WTC11 (cell line): ENCODE measurements at places on chromosomes 6 and 20. TPM values are rescaled to one million over a fixed set of nuclear protein-coding genes. Genes with fewer than 3 reads are reported as not detected.

The EDEM2 gene
- total RNA-seq, result 22.7 to 24.2 TPM (median 24.0 TPM) in 3 replicates

The BHLHE23 gene
- 0.57 to 1.3 TPM (median 0.66 TPM) in 3 replicates for total RNA-seq

The FAM184A gene
- 13.3 to 19.2 TPM (median 16.2 TPM) in 3 replicates for total RNA-seq

The MATN4 gene
- 1.9 to 2.5 TPM (median 2.2 TPM) in 3 replicates for total RNA-seq

The BMP5 gene
- 0.07 TPM in 2 of 3 replicates, not detected in the other for total RNA-seq

The KIFC1 gene
- total RNA-seq, result 79.5 to 97.3 TPM (median 83.7 TPM) in 3 replicates

The RPRD1B gene
- total RNA-seq, result 21.4 to 25.5 TPM (median 21.5 TPM) in 3 replicates

The TGM2 gene
- 1.5 to 2.1 TPM (median 1.8 TPM) in 3 replicates for total RNA-seq

The FGD2 gene
- total RNA-seq, result 0.31 to 0.78 TPM (median 0.44 TPM) in 3 replicates

The CRISP2 gene
- not detected in 3 replicates for total RNA-seq

The C20orf96 gene
- 22.1 to 30.3 TPM (median 27.8 TPM) in 3 replicates for total RNA-seq

The WFDC9 gene
- not detected in 3 replicates for total RNA-seq

GRCh38 chr6:14401246-14401645 is 283.7 kb downstream of the CD83 start:
- peaks cover 27% of the 10 kb centered on the region for H3K4me1 ChIP-seq
- H3K27me3 ChIP-seq, result peaks cover 7% of the 10 kb centered on the region; the same call in 1 of the 2 replicates
- no peak for DNase-seq

GRCh38 chr20:4681991-4682401 is 39.7 kb upstream of the PRND start:
- H3K27me3 ChIP-seq, result peaks cover 13% of the 10 kb centered on the region
- no peak overlapping the region for H3K4me3 ChIP-seq
- no peak overlapping the region for H3K27ac ChIP-seq
- no peak for DNase-seq

DNA sequence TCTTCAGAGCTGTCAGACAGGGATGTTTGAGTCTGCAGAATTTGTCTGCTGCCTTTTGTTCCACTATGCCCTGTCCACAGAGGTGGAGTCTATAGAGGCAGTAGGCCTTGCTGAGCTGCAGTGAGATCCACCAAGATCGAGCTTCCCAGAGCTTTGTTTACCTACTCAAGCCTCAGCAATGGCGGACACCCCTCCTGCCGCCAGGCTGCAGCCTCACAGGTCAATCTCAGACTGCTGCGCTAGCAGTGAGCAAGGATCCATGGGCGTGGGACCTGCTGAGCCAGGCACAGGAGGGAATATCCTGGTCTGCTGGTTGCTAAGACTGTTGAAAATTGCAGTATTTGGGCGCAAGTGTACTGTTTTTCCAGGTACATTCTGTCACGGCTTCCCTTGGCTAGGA is 28.4 kb upstream of the RAB32 start:
- no peak overlapping the region for H3K27ac ChIP-seq
- no peaks in the 10 kb centered on the region for H3K4me1 ChIP-seq
- no peak overlapping the region for H3K4me3 ChIP-seq
- no peaks in the 10 kb centered on the region for H3K27me3 ChIP-seq

- H3K36me3 ChIP-seq, result peaks cover 37% of the 10 kb centered on the region
- H3K4me3 ChIP-seq, result no peak overlapping the region
- peaks cover 8% of the 10 kb centered on the region for H3K4me1 ChIP-seq
- DNase-seq, result no peak
Measured at GRCh38 chr6:95587989-95588388, 10.7 kb downstream of the MANEA start.

- H3K4me1 ChIP-seq, result no peaks in the 10 kb centered on the region
- DNase-seq, result no peak
- no peaks in the 10 kb centered on the region for H3K27me3 ChIP-seq
- H3K4me3 ChIP-seq, result no peak overlapping the region
Measured at GRCh38 chr6:45997875-45998506, 17.7 kb downstream of the CLIC5 start.

- H3K27ac ChIP-seq, result no peak overlapping the region
- peaks cover 17% of the 10 kb centered on the region for H3K4me1 ChIP-seq
- no peaks in the 10 kb centered on the region for H3K36me3 ChIP-seq
- DNase-seq, result no peak
- H3K4me3 ChIP-seq, result no peak overlapping the region
Measured at GRCh38 chr6:88171312-88171711, 5.2 kb upstream of the CNR1 start.

DNA sequence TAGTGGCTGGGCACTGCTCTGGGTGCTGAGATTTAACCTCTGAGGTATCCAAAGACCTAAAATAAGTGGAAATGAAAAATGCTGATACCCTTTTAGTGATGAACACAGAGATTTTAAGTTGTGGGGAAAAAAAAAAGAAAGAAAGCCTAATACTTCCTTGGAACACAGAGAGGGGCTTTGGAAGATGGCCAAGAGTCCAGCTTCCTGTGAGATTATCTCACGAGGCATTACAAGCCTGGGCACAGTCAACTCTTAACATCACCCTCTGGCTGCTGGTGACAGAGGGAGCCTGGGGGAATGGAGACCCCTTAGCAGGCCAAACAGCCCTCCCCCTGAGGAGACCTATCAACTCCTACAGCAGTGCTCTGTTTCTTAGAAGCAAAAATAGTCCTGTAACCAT is 19.7 kb downstream of the BTN2A1 start:
- H3K27me3 ChIP-seq, result no peaks in the 10 kb centered on the region
- no peak for DNase-seq
- peaks cover 9% of the 10 kb centered on the region for H3K36me3 ChIP-seq
- no peak overlapping the region for H3K27ac ChIP-seq
- peaks cover 33% of the 10 kb centered on the region for H3K4me1 ChIP-seq

DNA sequence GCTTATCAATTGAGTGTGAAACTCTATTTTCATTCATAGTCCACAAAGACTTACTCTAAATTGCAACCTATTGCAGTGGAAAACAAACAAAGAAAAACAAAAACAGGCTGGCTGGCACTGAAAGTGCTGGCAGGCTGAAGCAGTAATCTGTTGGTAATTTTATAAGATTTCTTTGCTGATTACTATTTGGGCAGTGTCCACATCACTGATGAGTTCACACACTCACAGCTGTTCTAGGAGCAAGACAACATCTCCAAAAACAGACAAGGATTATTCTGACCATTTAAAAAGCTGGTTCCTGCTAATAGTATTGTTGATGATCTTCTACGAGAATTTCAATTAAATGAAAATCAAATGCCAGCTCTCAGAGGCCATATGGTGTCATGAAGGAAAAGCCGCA is 26.9 kb downstream of the MARCKS start:
- 0 out of 2 replicates have a peak, but pooled peaks cover 3% of the 10 kb centered on the region for H3K4me1 ChIP-seq
- H3K27me3 ChIP-seq, result no peaks in the 10 kb centered on the region
- H3K36me3 ChIP-seq, result no peaks in the 10 kb centered on the region
- no peak overlapping the region for H3K27ac ChIP-seq
- no peak for DNase-seq

DNA sequence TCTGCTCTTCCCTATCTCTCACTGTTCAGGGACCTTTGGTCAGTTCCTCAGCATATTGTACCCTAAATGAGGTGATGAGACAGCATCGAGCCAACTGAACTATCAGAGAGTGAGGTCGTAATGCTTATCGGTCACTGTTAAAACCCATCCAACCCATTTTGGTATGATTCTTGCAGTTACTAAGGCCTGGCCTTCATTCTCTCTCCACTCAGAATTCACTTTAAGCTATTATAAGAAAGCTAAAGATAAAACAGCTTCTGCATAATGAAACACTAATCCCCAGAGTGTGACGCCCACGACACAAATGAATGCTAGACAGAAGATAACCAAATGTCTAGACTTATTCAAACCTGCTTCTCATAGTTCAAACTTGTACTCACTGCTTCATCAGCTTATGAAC is 175.8 kb downstream of the GMPR start:
- H3K36me3 ChIP-seq, result no peaks in the 10 kb centered on the region
- H3K4me3 ChIP-seq, result no peak overlapping the region
- H3K27me3 ChIP-seq, result no peaks in the 10 kb centered on the region
- H3K27ac ChIP-seq, result no peak overlapping the region
- DNase-seq, result no peak
- no peaks in the 10 kb centered on the region for H3K4me1 ChIP-seq

GRCh38 chr20:43985608-43986316 is 71.1 kb downstream of the TOX2 start:
- no peaks in the 10 kb centered on the region for H3K4me1 ChIP-seq
- no peaks in the 10 kb centered on the region for H3K36me3 ChIP-seq
- H3K4me3 ChIP-seq, result no peak overlapping the region
- H3K27me3 ChIP-seq, result no peaks in the 10 kb centered on the region

DNA sequence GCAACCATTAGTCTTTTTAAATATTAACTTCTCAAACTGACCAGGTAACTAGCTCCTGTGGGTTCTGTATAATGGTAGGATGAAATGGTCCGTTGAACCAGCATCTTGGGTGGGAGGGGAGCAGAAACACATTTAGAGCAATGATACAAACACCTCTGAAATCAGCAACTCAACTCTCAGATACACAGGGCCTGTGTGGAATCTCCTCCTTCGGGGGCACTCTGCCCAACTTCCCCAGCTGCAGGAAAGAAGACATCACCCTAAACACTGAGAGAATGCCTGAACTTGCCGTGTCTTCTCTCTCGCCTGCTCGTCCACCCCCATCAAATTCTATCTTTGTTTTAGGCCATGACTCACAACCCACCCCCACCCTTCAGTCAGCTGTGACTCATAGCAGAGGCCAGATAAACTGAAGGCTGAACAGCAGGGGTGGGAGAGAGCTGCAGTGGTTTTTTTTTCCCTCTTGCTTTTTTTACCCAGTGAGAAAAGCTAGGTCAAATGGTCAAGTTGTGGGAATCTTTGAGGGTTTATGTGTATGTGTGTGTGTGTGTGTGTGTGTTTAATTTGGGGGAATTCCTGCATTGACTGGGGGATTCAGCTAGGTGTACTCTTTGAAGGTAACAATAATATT is 593.4 kb upstream of the JAG1 start:
- no peak overlapping the region for H3K27ac ChIP-seq
- no peak for DNase-seq
- H3K36me3 ChIP-seq, result no peaks in the 10 kb centered on the region
- peaks cover 39% of the 10 kb centered on the region for H3K4me1 ChIP-seq
- H3K27me3 ChIP-seq, result no peaks in the 10 kb centered on the region

GRCh38 chr20:52444455-52444854 is 252.9 kb upstream of the ZFP64 start:
- H3K4me3 ChIP-seq, result no peak overlapping the region
- H3K4me1 ChIP-seq, result no peaks in the 10 kb centered on the region
- H3K27ac ChIP-seq, result no peak overlapping the region
- H3K27me3 ChIP-seq, result no peaks in the 10 kb centered on the region

GRCh38 chr6:1486387-1486786 is 97.0 kb downstream of the FOXF2 start:
- no peaks in the 10 kb centered on the region for H3K27me3 ChIP-seq
- DNase-seq, result no peak
- no peak overlapping the region for H3K27ac ChIP-seq

GRCh38 chr6:47073125-47074110 is 31.3 kb upstream of the ADGRF1 start:
- no peak overlapping the region for H3K4me3 ChIP-seq
- H3K36me3 ChIP-seq, result no peaks in the 10 kb centered on the region

- H3K27ac ChIP-seq, result no peak overlapping the region
- no peaks in the 10 kb centered on the region for H3K27me3 ChIP-seq
- peaks cover 5% of the 10 kb centered on the region; the same call in 1 of the 2 replicates for H3K4me1 ChIP-seq
Measured at GRCh38 chr6:11120271-11121005, 8.9 kb upstream of the ERVFRD-1 start.

DNA sequence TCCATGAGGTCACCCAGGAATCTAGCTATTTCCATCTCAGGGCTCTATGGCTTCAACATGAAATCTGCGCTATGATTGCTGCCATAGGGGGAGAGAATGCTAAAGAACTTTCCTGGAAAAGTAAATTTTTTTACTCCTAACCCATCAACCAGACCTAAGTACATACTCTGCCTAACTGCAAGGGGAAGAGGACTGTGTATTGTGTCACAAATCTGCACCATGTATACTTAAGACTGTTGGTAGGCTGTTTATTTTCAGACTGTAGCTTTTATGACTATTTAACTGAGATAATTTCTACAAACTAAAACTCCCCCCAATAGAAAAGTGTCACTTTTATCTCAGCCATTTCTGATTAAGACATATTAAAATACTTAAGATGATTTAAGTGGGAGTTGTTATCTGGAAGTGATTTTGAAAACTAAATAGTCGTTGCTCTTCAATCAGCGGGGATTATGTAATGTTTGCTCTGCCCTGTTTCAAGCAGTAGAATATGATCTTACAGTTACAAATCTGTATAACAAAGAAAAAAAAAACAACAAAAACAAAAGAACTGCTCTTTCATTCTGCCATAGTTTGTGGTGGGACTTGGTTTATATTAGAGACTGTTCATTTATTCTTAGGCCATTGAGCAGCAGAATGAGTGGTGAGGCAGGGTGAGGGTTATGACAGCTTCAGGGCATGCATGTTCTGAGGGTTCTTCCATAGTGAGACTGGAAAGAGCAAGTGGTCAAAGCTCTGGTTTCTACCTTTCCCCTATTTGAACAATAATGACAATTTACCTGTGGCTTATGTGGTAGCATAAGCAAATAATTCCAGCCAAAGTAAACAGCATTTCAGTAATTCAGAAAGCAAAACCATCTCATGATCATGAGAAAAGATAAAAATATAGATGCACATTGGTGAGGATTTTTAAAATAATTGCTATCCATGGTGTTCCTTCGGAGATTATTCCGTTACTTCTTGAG is 126.3 kb upstream of the CEP162 start:
- H3K4me3 ChIP-seq, result no peak overlapping the region
- DNase-seq, result no peak
- H3K36me3 ChIP-seq, result no peaks in the 10 kb centered on the region
- peaks cover 9% of the 10 kb centered on the region; the same call in 1 of the 2 replicates for H3K27me3 ChIP-seq

DNA sequence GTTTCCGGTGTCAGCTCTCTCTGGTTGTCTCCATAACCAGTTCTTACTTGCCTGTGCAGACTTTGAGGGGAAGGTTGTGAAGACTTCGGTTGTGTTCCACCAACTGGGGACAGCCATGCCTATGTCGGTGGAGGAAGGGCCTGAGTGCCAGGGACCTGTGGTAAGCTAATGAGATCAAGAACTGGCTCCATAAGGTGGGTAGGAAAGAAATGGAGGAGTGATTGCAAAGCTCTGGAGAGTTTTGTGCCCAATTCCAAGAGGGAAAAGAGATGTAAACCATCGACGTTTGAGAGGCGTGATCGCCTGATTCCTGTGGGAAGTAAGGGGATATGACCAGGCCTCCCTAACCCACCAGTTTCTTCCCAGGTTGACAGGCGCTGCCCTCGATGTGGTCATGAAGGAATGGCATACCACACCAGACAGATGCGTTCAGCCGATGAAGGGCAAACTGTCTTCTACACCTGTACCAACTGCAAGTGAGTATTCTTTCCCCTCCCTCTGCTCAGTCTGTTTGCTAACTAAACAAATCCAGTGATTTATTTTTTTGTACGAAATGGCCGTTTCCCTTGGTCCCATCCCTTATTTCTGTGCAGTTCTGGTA is 893 bp downstream of the POLR1H start:
- no peaks in the 10 kb centered on the region for H3K27me3 ChIP-seq
- peaks cover 29% of the 10 kb centered on the region for H3K4me1 ChIP-seq
- H3K27ac ChIP-seq, result peak overlapping the region; percentile 94
- H3K36me3 ChIP-seq, result peaks cover 13% of the 10 kb centered on the region; the same call in 1 of the 2 replicates

DNA sequence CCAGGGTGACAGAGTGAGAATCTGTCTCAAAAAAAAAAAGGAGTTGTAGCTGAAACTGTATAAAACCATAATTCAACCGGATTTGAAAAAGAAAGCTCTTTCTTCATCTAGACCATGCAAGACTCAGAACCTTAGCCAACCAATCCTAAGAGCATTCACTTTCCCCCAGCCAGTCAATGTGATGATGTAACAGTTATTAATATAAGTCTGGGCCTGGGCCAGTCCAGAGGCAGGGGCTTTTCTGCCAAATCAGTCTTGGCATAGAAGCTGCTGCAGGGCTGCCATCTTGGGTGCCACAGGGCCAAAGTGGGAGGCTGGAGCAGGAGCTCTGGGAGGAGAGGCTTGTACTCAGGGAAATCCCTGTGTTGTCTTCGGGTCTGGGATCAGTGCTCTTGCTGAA is 288.4 kb downstream of the CLIC5 start:
- H3K4me3 ChIP-seq, result no peak overlapping the region
- H3K27ac ChIP-seq, result no peak overlapping the region
- H3K4me1 ChIP-seq, result no peaks in the 10 kb centered on the region
- H3K36me3 ChIP-seq, result no peaks in the 10 kb centered on the region
- H3K27me3 ChIP-seq, result no peaks in the 10 kb centered on the region
